ENCODE measurements at places on chromosomes 5 and 9.

DNA sequence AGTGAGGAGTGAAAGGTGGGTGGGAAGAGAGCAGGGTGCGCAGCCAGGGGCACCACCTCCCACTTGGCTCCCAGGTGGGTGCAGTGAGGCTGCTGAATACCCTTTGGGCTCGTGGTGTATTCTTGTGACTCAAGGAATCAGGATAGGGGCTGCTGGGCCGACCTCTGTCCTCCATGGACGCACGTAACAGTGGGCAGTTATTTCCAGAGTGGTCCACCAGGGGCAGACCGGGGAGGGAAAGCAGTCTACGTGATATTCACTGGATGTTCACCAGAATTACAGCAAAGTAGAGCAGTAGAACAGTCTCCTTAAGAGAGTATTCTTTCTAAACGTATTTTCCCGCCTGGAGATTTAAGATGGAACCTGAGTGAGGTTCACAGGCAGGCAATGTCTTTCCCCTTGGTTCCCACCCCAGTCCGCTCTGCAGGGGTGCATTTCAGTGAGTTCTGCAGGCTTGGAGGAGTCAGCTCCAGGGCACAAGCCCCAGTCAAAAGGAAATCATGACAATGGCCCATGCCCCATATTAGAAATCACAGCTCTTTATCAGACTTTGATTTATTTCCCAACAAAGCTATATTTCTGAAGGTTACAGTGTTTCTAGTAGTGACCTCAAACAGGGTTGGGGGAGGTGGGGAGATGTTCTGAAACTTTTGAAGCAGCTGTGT lies 88.7 kb downstream of the SYK start:
- H3K27me3 ChIP-seq = no peaks in the 10 kb centered on the region
- no peak overlapping the region for H3K4me3 ChIP-seq
- H3K36me3 ChIP-seq = no peaks in the 10 kb centered on the region
- no peaks in the 10 kb centered on the region for H3K4me1 ChIP-seq
- no peak for DNase-seq

- no peaks in the 10 kb centered on the region for H3K4me1 ChIP-seq
- DNase-seq = no peak
- no peaks in the 10 kb centered on the region for H3K27me3 ChIP-seq
- no peaks in the 10 kb centered on the region for H3K36me3 ChIP-seq
- H3K4me3 ChIP-seq = no peak overlapping the region
- no peak overlapping the region for H3K27ac ChIP-seq
Measured at GRCh38 chr9:117860849-117861248, 156.6 kb downstream of the TLR4 start.

GRCh38 chr5:17359451-17360011 lies 138.5 kb upstream of the TAF11L2 start:
- no peaks in the 10 kb centered on the region for H3K27me3 ChIP-seq
- peak overlapping the region; percentile 26 for H3K27ac ChIP-seq
- no peak overlapping the region for H3K4me3 ChIP-seq

GRCh38 chr5:16090270-16090669 lies 89.3 kb downstream of the MARCHF11 start:
- H3K4me3 ChIP-seq = no peak overlapping the region
- DNase-seq = no peak
- no peaks in the 10 kb centered on the region for H3K36me3 ChIP-seq
- H3K27me3 ChIP-seq = no peaks in the 10 kb centered on the region
- H3K27ac ChIP-seq = no peak overlapping the region

- no peak overlapping the region for H3K27ac ChIP-seq
- H3K36me3 ChIP-seq = peaks cover 15% of the 10 kb centered on the region
- H3K27me3 ChIP-seq = no peaks in the 10 kb centered on the region
Measured at GRCh38 chr5:128262911-128263310, 179.3 kb downstream of the SLC12A2 start.

All from heart right ventricle (tissue), 16 donors.